CD4-positive, alpha-beta T cell treated with Interleukin-10 for 1 hour (primary cell): ENCODE measurements at places on chromosomes 5 and 9.

- DNase-seq = no peak
These were observed 21.0 kb downstream of the NR2F1 start for GRCh38 chr5:93603793-93604643.

DNA sequence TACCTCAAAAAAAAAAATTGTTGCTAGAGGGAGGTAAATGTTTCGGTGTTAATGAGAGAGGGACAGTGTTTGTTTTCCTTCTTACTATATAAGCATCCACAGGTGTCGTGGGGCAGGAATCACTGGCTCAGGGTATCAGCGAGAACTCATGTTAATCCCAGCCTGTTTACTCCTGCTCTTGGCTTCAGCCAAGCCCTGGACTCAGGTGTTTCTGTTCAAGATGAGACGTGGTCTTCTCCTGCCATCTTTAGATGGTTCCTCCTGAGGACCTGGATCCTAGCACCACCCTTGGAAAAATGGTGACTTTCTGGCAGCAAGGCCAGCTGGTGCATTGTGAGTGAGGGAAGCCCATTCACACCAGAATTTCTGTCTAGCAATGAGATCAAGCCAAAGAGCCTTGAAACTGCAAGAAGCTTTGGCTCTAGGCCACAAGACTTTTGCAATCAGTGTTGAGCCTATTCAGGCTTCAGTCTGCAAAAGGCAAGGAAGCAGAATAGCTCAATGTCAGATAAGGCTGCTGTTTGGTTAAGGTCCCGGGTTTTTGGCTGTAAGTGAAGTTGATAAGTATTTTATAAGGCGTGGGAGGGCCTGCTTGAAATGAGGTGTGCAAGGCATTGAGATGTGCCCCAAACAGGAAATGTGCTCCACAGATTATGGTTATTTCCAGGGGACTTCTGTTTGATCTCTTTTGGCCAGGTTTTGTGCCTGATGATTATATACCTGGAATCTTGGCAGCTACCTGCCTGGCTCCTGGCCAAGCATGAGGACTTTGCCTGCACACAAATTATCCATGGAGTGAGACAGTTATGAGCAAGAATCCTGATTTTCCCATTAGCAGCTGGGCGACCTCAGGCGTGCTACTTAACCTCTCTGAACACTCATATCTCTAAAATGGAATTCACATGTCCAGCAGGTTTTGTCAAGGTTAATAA, 99.8 kb downstream of the TENT4A start:
- DNase-seq = no peak

DNA sequence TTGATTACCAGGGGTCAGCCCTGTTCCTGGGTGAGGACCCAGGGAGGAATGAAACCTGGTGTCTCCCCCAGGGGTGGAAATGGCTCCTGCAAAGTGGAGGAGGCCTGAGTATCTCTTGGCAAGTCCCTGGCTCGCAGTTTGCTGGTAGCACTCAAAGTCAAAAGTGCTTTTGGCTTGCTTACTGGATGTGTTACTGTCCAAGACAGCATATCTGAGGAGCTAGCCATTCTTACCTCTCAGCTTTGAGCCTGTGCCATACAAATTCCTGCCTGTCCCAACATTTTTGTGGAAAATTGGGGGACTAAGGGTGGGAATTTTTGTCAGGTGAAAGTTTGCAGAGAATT, 9.9 kb downstream of the ZNF618 start:
- no peak for DNase-seq

DNA sequence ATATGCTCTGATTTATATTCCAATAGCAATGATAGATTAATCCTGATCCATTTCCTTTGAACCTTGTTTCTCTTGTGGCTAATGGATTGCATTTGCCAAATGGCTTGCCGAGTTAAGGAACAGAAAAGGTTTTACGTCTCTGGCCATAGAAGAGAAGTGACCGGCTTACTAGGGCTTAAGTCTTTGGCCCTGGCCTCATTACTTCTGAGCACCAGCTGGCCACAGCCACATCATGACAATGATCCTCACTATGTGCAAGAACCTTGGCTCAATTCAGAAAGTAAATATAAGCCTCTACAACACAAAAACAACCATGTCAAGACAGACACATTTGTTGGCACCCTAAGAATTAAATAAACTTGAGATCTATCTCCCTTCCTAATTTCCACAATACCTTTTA, 46.1 kb downstream of the ZNF608 start:
- no peak for DNase-seq

DNA sequence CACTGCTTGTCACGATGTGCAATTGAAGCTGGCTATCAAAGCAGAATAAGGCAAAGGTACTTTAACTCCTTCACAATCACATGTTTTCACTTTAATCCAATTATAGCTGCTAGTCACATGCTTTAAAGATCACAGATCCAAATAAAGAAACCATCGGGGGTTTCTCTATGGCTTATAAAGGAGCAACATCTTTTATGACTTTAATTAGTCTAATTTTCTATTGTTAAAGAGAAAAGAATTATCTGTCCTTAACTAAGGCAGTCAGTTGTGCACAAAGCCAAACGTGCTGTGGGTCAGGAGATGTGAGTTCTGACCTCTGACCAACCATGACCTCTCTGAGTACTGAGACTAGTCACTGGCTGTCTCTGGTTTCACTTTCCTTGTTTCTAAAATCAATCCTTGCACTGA, 561.1 kb downstream of the RAB3C start:
- no peak for DNase-seq

DNA sequence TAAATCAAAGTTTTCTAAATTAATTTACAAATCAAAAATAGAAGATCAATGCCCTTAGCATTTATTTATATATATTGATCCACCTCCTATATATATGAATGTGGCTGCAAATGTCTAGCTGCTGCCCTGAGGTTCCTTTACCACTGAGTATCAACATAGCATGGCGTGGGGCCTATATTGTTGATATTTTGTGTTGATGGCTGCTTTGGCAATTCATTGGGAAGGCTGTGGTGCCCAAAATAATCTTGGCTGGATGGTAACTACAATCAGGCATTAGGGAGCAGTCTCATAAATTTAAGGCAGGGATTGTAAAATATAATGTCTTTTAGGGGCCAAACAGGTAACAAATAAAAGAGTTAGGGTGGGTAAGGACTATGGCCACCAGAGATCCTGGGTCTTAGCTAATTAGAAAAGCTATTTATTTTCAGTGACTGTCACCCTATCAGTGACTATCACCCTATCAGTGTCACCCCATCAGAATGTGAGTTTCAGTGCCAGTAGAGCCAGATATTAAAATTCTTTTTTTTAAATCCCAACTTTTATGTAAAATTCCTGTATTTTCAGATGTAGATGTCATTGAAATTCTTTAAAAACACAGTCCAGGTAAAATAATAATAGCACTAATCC, 190.7 kb upstream of the PCSK5 start:
- no peak for DNase-seq

GRCh38 chr5:162052676-162053075, 14.9 kb upstream of the GABRG2 start:
- DNase-seq = no peak
